ENCODE measurements at places on chromosomes 4 and X.

DNA sequence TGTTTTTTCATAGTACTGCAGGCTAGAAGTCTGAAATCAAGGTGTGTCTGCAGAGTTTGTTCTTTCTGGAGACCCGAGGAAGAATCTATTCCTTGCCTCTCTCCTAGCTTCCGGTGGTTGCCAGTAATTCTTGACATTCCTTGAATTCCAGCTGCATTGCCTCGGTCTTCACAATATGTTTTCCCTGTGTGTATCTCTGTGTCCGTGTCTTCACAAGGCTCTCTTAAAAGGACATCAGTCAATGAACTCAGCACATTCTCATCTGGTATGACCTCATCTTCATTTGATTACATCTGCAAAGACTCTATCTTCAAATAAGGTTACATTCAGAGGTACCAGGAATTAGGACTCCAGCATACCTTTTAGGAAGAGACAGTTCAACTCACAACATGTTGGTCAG is 163.4 kb downstream of the BANK1 start:
- no peak for DNase-seq

DNA sequence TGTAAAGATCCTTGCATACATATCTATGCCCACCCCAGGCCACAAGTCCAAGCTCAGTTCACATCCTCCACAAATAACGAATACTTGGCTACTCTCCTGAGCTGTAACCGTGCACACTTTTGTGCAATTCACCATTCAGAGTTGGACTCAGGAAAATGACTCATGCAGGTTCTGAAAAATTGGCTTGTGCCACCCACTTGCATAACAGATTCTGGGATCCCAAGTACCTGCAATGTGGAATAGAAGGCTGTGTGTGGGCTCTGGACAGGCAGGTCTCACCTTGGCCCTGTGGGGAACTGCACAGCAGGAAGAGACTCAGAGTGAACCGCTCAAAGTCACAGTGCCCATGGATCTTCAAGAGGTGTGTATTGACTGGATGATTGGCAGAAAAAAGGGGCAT is 502.7 kb downstream of the PACRGL start:
- DNase-seq, result no peak

DNA sequence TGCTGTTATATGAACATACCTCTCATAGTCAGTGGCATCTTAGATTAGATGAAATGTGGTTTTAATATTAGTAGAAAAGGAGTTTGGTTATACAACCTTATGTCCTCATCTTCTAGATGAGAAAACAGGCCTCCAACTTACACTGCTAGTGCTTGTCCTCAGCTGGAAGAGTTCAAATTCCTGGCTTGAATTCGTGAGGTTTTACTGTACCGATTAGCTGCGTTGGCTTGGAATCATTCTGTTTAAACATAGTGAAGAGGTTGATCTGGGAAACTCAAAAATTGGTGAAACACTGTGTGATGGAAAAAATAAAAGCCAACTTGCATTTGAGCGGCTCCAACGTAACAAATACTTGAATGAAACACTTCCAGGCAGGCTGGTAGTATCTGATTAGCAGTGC is 81.0 kb downstream of the LNX1 start:
- DNase-seq, result no peak

- DNase-seq, result no peak
These were observed 516 bp downstream of the SGMS2 start for GRCh38 chr4:107825072-107825824.

DNA sequence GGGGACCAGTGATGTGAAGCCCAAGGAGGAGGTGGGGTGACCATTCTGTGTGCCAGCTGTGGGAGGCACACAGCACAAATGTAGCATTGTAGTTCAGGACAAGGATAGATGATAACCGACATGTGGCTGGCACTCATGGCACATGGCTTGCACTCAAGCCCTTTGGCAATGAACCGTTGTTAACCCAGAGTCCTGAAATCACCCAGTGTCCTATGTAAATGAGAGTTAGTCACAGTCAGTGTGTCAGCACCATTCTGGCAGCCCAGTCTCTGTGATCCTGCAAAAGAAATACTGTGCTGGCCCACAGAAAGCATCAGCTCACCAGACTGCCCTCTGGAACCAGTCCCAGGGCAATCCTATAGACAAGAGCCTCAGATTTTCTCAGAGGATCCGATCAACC is 339.3 kb downstream of the MID1IP1 start:
- DNase-seq, result no peak

DNA sequence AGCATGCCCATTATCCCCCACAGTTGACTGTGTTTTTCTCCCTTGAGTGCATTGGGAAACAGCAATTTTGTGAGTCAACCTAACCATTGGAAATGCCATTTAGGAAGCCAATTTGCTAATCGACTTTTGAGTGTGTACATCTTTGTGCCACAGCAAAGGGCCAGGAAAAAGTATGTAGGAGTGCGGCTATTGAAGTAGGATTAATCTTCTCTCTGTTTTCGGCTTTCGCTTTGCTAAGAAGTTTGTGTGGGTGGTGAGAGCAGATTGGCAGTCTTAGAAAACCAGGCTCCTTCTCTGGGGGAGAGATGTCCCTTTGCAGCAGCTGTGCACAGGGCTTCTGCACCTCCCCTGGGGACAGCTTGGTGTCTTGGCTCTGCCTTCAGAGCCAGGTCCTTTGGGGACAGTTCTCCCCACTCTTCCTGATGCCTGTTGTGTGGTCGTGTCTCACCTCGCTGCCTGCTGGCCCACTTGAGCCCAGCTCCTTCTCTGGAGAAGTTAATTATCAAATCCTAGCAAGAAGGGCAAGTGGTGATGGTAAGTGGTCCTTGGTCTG is 74.5 kb downstream of the GEMIN8 start:
- no peak for DNase-seq

- no peak for DNase-seq
These were observed 102.0 kb downstream of the TAB3 start for GRCh38 chrX:30787012-30787411.

DNA sequence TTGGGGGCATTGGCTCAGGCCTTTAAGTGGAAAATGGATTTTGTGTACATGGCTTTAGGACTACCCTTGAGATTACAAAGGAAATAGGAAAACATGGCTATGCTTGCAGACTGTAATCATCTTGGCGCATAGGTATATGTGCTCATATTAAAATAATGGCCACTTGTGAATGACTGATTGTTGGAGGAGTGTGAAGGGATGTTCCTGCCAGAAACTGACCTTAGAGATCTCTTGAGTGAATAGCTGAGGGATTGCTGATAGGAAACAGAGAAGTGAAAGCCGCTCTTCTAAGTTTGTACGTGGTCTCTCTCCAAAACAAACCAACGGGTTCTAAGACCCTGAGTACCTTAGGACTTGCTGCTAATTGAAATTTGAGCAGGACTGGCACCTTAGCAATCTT is 186.0 kb downstream of the MGST2 start:
- no peak for DNase-seq

DNA sequence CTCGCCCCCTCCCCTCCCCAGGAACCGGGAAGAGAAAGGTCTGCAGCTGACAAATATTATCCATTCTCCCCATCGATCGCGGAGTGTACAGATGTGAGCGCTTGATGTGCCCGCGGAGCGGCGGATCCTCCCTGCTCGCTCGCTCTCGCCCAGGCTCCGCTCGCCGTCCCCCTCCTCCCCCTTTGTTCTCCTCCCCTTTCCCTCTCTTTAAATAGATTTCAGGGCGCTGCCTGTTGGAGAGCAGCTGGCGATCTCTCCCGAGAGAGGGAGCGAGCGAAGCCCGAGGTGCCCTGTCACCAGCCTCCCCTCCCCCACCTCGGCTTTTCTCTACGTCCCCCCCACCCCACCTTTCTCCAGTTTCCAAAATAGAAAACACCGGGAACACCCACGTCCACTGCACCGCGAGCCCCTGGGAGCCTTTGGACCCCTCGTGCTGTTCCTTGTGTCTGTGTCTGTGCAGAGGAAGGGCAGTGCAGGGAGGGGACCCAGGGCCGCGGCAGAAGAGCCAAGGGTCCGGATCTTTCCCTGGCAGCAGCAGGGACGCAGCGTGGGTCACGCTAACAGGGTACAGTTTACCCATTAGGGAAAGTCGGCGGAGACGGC is 56.6 kb upstream of the BCOR start:
- no peak for DNase-seq

DNA sequence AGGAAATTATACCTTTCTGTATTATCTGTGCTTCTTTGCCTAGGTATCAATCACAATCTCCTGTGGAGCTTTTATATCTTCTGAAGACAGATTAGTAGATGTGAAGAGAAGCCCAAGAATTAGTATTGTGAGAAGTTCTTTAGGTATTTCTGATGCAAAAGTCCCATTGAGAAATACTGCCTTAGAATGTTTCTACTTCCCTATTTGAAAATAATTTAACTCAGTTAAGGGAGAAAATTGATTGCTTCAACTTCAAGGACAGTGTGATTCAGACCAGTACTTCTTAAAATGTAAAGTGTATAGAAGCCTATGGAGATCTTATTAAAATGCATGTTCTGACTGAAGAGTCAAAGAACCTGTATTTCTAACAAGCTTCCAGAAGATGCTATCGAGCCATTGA is 9.0 kb downstream of the EIF1AX start:
- DNase-seq, result no peak

- no peak for DNase-seq
These were observed 5.2 kb downstream of the TNIP2 start for GRCh38 chr4:2750719-2751605.

DNA sequence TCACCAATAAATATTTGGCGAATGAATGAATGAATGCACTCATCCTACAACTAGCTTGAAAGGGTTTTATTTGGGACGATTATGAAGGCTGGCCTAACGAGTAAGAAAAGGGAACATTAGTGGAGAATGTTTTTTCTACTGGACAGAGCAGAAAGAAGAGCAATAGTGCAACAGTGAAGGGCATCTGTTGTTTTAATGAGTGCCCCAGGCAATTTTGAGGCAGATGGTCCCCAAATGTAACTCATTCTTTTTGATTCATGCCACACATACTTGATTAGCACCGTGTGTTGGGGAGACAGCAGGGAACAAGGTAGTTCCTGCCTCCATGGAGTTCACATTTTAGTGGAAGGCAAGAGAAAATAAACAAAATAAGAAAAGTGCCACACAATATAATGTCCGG is 22.7 kb upstream of the INTS6L start:
- DNase-seq, result no peak

DNA sequence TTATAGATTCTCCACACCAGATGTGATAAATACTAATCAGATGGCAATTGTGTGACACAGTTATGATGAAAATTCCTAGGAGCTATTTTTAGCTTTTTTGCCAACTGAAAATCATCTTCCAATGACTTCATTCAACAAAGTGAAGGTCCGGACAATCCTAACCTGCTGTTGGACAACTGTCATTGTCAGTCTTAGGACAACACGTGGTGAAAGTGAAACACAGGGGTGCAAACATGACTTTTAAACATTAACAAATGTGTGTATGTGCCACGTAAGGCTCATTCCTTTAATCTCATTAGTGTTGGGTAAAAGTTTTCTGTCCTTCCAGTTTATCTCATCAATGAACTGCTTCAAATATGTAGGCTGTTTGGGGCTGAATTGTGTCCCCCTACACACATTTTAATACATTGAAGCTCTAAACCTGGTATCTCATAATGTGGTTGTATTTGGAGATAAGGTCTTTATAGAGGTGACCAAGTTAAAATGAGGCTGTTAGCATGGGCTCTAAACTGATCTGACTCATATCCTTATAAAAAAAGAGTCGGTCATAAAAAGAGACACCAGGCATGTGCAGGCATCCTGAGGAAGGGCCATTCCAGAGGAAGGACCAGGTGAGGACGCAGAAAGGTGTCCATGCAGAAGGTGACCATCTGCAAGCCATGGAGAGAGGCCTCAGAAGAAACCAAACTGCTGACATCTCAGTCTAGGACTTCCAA is 41.2 kb upstream of the SMAD1 start:
- no peak for DNase-seq

DNA sequence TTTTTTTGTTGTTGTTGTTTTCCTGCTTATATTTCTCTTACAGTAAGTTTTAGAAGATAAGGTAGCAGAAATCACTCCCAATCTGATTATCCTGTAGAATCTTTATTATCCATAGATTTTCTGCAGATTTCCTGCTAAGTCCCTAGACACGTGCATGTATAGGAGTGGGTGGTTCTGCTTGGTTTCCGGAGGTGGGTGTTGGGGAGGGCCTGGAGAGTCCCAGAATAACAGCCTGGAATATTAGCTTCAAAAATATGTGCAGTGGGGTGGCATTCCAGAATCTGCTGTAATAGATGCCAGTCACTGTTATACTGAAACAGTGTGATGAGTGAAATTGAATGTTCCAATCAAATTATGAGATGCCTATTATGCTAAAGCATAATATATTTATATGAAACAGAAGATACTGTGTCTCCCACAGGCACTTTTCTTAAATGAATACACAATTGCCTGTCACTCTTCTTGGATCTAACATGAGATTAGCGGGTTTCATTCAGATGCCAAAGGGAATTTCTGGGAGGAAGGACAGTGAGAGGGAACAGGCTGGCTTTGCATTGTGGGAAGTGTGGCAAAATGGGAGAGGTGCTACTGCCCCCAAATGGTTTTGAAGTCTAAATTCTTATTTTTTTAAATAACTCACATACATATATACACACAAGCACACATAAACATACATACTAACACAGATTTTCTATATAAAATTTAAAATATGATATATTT is 37.6 kb downstream of the C4orf50 start:
- DNase-seq, result no peak

DNA sequence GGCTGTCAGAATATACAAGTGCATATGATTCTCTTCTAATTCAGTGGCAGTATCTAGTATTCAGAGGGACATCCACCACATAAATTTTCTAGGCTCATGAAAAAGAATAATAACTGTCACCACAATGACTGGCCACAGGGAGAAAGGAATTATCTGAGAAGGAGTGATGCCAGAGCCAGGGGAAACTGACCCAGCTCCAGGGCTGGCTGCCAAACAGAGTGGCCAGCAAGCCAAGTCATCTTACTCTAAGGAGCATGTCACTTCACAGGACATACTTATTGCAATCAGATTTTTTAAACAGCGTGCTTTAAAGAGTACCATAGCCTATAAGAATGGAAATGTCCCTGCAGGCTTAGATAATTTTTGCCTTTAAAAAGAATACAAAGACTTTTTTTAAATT is 5.8 kb upstream of the SEPTIN11 start:
- no peak for DNase-seq

GRCh38 chrX:24426921-24427746 is 38.0 kb upstream of the PDK3 start:
- no peak for DNase-seq

- DNase-seq, result no peak
These were observed 105.5 kb downstream of the ARHGAP10 start for GRCh38 chr4:147837435-147837834.

DNA sequence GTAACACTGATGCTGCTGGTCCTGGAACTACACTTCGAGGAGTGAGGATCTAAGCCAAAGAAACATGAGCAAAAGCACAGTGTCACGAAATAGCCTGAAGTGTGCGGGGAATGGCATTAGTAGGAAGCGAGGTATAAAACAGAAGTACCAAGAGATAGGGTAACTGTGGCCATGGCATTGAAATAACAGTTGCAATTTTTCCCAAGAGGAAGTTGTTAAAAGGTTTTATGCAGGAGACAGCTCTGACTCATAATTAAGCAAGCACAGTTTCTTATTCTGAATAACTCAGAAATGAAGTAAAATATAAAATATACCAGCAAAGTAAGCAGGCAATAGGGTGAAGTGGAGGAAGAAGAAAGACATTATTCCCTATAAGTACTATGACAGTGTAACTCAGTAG is 90.3 kb upstream of the TMEM150C start:
- DNase-seq, result peak; percentile 62

Data from bone marrow (tissue), 2 donors.